Mesothelial cell of epicardium (in vitro differentiated cells): ENCODE measurements at places on chromosomes 1 and 21. TPM values are rescaled to one million over a fixed set of nuclear protein-coding genes. Genes with fewer than 3 reads are reported as not detected.

DNA sequence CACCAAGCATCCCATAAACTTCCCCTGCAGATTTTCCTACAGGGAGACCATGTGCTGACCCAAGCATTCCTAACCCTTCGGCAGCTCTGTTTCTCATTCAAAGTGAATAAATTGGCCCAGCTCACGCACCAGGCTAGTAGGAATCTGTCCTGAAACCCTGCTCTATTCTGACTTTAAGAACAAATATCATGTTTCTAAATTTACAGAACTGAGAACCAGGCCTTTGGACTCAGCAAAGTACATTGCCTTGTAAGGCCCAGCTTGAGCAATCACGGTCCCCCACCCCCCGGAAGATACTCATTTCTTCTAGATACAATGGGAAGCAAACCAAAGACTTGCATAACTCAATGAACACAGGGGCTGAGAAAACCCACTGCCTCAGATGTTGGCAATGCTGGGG lies 160.1 kb upstream of the NFIA start:
- no peak for DNase-seq

GRCh38 chr1:153291514-153291913 lies 21.2 kb downstream of the PGLYRP3 start:
- no peak for DNase-seq

- peak; percentile 68 for DNase-seq
These were observed 8.3 kb upstream of the RNF19B start for GRCh38 chr1:32972814-32973428.

DNA sequence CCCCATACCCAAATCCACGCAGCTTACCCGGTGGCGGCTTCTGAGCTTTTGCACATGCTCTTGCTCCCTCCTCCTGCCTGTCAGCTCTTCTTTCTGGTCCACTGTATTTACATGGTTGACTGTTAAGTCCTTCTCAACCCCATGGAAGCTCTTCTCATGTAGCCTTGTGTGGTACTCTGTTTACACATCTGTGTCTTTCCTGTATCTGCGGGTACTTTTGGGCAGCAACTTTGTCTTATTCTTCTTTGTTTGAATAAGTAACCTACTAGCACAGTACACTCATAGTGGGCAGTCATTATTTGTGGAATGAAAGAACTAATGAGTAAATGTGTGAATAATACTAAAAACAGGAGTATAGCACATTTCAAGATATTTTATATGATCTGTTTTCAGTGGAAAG lies 88.5 kb upstream of the GPR88 start:
- no peak for DNase-seq

DNA sequence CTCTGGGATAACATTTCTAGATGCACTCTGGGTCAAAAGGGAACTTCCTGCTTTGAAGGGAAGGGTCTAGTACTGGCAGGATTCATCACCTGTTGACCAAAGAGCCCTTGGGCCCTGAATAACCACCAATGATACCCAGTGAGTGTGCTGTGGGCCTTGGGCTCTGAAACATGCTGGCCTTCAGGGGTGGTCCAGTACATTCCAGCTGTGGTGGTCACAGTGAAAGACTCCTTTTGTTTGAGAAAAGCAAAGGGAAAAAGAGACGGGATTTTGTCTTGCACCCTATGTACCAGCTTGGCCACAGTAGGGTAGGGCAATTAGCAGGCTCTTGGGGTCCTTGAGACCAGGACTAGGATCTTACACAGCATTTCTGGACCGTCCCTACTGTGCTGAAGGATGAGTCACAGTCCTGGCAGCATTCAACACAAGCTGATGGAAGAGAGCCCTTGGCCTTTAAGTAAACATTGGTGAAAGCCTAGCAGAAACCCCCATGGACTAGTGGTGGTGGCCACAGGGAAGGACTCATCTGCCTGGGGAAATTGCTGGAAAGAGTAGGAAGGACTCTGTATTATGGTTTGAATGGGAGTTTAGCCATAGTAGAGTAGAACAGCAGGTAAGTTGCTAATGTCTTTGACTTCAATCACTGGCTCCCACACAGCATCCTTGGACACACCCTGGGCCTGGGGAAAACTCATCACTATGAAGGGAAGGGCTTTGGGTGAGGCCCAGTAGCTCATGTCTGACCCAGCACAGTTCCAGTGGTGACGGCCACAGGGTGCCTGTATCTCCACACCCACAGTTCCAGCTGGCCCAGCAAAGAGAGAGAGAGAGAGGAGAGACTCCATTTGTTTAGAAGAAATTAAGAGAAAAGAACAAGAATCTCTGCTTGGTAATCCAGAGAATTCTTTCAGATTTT lies 87.5 kb downstream of the COL24A1 start:
- no peak for DNase-seq

GRCh38 chr1:225349826-225350225 lies 78.0 kb downstream of the LBR start:
- DNase-seq, result no peak

- DNase-seq, result no peak
These were observed 101.2 kb upstream of the ERG start for GRCh38 chr21:38599381-38599975.

GRCh38 chr1:231163830-231164427 lies 2.1 kb downstream of the TRIM67 start:
- DNase-seq, result no peak

- DNase-seq, result peak; percentile 21
These were observed 5.5 kb upstream of the RNF223 start for GRCh38 chr1:1079408-1080121.

DNA sequence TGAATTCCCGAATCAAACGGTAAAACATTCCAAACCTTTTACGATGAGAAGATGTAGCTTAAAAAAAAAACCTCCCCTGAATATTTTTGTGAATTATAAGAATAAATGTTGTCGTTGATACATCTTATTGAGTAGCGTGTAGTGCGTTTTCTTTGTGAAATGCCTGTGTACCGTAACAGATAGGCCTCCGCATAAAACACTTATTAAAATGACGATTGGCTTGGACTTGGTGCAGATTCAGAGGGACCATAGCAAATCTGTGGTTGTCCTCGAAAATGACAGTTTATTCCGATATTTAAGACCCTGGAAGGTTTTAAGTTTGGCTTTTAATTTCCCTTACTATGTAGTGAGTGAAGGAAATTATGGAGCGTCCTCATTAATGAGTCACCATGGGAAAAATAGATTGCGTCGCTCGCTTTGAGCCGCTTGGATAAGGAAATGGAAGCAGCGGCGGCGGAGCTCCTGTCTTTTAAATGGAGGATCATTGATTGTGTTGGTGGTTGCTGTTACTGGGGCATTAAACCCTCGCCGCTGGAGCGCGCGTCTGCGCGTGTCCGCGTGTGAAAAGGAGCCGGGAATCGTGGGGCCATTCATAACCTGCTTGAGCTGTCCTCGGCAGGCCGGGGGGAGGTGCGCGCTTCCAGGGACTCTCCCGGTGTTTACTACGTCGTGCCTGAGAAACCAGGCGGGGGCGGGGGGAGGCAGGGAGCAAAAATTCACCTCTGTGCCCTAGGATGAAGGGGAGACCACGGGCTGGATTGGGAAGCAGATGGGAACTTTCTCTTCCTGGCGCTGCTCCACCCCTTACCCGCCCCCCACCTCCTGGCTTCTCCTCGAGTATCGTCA lies 1.6 kb downstream of the SPEN start:
- peak; percentile 68 for DNase-seq

- no peak for DNase-seq
These were observed 80.8 kb downstream of the LRRC7 start for GRCh38 chr1:69648486-69648885.

DNA sequence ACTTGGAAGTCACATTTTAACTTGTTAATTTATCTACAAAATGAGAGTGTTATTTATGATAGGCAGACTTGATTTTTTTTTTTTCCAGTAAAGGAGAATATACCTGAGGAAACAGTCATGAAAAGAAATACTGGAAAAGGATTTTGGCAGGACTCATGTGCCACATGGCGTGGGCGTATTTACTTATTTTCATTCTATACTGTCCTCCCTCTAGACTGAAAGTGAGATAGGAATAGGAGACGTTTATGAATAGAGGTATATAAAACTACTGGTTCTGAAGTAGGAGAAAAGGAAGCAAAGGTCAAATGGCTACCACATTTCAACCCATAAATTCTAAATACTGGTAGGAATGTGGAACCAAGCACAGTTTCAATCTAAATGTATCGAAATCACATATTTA lies 94.8 kb upstream of the MPC2 start:
- DNase-seq, result no peak

- DNase-seq, result no peak
These were observed 549 bp downstream of the MSH4 start for GRCh38 chr1:75797273-75797588.

GRCh38 chr1:100122177-100122576 lies 10.6 kb downstream of the SASS6 start:
- no peak for DNase-seq

DNA sequence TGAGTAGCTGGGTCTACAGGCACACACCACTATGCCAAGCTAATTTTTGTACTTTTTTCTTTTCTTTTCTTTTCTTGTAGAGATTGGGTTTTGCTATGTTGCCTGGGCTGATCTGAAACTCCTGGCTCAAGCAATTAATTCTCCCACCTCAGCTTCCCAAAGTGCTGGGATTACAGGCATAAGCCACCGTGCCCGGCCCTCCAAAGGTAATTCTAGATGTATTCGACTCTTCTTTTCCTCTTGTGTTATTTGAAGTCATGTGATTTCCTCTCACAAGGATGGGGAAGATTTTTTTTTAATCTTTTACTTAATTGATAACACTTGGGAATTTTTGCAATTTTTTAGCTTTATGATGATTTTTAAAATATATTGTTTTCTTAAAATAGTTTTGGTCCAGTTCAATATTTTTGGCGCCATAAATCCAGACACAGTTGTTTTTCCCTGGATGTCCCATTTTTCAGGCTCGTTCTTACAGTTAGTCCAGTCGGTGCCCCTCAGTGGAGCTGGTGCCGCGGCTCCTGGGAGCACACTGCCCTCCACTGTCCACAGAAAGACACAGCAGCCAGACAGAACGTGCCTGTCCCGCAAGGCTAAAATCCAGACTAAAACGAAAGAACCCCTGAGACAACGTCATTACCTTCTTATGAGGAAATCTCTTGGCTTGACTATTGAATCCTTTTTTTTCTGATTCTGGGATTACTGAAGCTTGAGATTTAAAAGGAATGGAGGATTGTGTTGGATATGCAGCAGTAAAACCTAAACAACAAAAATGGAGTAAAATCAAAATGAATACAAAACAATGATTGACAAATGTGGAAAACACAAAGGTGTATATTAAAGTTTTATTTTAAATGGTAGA lies 22.4 kb downstream of the STPG1 start:
- DNase-seq, result peak; percentile 76

DNA sequence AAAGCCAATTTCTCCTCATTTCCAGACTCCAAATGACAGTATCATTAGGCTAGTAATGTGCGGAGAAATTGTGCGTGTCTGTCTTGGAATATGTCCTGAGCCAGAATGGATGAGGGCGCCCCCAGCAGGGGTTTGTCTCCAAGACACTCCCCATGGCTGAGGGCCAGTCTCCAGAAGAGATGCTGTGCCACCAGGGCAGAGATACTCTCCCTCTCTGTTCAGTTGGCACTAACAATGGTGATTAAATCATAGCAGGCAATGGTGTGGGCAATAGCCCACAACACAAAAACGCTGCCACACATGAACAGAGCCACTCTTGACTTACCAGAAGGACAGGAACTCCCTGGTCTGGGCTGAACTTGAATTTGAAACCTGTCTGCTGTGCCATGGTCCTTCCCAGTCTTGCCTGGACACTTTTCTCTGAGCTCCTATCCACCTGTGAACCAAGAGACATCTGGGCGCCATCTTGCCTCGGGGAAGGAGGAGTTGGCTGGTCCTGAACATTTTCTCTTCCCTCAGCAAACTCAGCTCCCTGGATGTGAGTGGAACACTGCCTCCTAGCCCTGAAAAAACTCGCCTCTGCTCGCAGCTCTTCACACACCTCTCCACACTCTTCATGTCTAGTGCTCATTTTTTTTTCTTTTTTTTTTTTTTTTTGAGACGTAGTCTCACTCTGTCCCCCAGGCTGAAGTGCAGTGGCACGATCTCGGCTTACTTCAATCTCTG lies 14.8 kb upstream of the ADGRB2 start:
- no peak for DNase-seq

DNA sequence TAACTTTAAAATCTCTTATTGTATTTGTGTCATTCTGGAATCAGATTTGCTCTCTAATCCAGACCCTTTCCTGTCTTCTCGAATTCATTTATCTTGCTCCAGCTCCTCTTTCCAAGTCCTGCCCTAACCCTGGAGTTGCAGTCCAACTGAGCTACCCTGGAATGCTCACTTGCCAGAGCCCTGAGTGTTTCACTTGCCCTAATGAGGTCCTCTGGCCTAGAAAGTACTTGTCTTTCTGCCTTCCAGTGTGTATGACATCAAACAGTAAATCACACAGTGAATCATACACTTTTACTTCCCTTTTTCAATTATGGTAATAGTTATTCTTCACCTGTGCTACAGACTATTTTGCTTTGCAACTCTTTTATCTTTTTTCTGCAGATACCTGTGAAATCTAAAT lies 96.9 kb downstream of the NEK7 start:
- DNase-seq, result no peak

DNA sequence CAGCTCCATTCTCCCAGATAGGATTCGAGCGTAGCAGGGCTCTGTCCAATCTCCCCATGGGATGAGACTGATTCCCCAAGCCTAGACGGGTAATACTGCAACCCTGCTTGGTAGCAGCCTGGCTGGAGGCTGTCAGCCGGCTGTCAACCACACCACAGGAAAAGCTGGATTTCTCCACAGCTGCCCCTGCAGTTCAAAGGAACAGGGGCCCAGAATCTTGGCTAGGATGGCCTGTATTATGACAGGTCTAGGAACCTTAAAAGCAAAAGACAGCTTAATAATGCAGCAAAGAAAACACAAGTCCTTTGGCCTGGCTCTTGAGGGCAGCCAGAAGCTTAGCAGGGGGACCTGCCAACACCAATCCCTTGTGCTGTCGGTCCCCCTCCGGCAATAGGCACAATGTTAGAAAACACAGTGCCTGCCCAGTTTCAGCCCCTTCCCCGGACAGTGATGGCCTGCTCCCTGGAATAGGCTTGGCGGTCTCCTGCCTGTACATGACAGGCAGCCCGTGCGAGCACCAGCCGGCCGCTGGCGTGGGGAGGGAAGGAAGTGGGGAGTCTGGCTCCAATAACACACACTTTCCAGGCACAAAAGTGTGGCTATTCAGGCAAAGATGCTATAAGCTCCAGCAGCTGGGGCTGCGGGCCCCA lies 90.5 kb downstream of the TRABD2B start:
- DNase-seq, result no peak

GRCh38 chr21:45372732-45373355 lies 32.1 kb upstream of the COL18A1 start:
- no peak for DNase-seq

Gene S100A13
- total RNA-seq, result 46.6 to 58.5 TPM (median 54.5 TPM) in 3 replicates

Gene CYP4A22
- total RNA-seq, result not detected in 3 replicates

Gene PRAMEF26
- not detected in 3 replicates for total RNA-seq

Gene SPRR1A
- not detected in 3 replicates for total RNA-seq

Gene LCE2A
- total RNA-seq, result not detected in 3 replicates

Gene LAD1
- total RNA-seq, result 17.6 to 23.0 TPM (median 20.7 TPM) in 3 replicates

Gene CDCA8
- total RNA-seq, result 12.8 to 14.6 TPM (median 13.5 TPM) in 3 replicates

Gene SPAG17
- 2.7 to 4.7 TPM (median 3.7 TPM) in 3 replicates for total RNA-seq

Gene TSSK3
- 6.6 to 8.1 TPM (median 7.8 TPM) in 3 replicates for total RNA-seq

Gene MAGOH
- 57.6 to 61.1 TPM (median 59.0 TPM) in 3 replicates for total RNA-seq

Gene LCE1B
- not detected in 3 replicates for total RNA-seq

Gene SLAMF8
- not detected in 3 replicates for total RNA-seq

Gene LRRC39
- total RNA-seq, result 1.7 to 2.0 TPM (median 1.9 TPM) in 3 replicates

Gene SLC44A3
- total RNA-seq, result 9.2 to 13.2 TPM (median 11.2 TPM) in 3 replicates
